ENCODE measurements at places on chromosomes 5 and 9.

DNA sequence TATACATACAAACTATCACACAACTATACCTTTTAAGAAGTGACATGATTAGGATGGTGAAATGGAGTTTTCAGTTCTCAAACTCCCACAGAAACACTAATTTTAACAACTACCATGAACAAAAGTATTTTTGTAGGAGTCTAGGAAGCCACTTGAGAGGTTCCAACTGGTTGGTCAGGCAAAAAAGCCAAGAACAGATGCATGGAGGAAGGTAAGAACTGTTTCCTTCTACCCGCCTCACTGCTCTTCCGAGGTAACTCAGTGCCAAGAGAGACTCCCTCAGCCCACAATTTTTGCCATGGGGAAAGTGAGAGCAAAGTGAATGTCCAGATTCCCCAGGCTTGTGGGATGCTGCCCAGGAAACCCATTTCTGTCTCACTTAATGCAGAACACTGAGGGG is 15.7 kb downstream of the BTNL8 start:
- DNase-seq, result no peak

- DNase-seq, result no peak
Measured at GRCh38 chr5:114858665-114859437, 310.9 kb downstream of the TRIM36 start.

DNA sequence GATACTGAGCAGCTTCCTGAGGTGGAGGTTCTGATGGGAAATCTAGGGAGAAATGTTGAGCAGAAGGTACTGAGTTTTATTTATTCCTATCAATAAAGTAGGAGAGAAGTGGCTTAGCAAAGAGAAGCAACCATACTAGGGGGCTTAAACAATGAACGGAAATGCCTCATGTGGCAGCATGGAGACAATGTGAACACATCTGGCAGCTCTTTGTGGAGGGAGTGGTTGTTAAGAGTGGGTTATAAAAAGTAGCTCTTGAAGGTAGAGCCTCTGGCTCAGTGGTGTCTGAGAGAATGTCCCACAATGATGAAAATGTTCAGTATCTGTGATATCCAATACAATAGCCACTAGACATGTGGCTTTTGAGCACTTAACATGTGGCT is 52.7 kb upstream of the EQTN start:
- no peak for DNase-seq

- DNase-seq, result no peak
Measured at GRCh38 chr5:176639981-176640380, 7.3 kb upstream of the TSPAN17 start.

DNA sequence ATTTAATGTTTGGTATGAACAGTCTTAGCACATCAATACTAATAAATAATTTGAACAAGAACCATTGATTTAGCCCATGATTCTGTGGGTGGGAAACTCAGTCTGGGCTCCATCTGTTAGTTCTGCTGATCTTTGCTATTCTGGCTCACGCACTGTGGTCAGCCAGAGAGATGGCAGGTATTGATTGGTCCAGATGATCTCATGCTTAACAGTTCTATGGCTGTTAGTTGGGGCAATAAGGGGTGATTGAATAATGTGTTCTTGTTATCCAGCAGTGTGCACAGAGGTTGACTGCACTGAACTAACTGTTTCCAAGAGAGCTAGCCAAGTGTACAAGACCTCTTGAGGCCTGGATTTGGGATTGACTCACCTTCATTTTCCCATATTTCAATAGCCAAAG is 824.3 kb downstream of the SEMA5A start:
- DNase-seq, result no peak

GRCh38 chr5:149069711-149070110 is 6.8 kb upstream of the SH3TC2 start:
- DNase-seq, result no peak

GRCh38 chr9:127369428-127369827 is 27.5 kb upstream of the SLC2A8 start:
- no peak for DNase-seq

DNA sequence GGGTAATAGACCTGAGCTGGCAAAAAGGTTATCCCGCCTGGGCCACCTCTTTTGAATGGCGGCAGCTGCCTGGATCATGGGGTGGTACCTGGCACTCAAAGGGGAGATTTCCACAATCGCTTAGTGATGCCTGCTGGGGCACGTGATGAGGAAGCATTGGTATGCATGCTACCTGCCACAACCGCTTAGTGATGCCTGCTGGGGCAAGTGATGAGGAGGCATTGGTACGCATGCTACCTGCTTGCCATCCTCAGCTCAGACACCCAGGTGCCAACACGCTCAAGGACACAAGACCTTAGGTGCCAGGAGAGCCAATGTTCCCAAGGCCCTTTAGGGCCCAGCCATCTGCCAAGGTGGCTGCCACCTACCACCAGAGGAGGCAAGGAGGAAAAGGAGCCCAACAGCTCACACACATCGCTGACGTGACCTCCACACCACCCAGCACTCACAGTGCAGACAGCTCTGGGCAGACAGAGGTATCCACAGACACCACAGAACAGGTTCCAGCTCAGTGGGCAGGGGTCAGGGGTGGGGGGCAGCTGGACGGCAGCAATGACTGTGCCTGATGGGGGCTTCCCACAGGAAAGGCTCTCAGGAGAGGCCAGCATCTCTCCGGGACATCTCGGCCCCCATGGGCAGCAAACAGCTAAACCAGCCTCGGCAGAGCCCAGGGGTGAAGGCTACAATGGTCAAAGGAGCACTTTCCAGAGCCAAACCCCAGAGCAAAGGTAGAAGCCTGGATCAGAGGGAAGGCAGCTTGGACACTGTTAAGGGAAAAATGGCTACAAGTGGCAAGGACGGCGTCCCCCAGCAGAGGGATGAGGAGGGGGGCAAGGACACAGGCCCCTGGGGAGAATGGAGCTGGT is 43.0 kb upstream of the SARDH start:
- no peak for DNase-seq

DNA sequence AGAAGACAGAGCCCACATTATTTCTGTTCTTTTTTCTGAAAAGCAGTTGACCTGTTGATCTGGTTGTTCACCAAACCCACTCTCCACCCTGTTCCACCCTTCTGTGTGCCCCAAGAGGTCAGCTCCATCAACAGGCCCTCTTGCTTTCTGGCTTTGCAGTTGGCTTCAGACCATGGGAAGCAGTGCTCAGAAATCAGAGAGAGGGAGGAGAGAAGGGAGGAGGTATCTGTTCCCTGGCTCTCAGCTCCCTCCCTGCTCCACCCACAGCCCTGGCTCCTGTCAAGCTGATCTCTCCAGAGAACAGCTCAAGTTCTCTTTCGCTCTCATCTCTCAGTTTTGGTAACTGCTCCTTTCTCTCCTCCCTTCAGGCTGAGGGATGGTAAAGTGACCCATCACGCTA is 144.2 kb upstream of the RAI14 start:
- no peak for DNase-seq

- no peak for DNase-seq
Measured at GRCh38 chr9:117546894-117547678, 132.2 kb upstream of the ASTN2 start.

DNA sequence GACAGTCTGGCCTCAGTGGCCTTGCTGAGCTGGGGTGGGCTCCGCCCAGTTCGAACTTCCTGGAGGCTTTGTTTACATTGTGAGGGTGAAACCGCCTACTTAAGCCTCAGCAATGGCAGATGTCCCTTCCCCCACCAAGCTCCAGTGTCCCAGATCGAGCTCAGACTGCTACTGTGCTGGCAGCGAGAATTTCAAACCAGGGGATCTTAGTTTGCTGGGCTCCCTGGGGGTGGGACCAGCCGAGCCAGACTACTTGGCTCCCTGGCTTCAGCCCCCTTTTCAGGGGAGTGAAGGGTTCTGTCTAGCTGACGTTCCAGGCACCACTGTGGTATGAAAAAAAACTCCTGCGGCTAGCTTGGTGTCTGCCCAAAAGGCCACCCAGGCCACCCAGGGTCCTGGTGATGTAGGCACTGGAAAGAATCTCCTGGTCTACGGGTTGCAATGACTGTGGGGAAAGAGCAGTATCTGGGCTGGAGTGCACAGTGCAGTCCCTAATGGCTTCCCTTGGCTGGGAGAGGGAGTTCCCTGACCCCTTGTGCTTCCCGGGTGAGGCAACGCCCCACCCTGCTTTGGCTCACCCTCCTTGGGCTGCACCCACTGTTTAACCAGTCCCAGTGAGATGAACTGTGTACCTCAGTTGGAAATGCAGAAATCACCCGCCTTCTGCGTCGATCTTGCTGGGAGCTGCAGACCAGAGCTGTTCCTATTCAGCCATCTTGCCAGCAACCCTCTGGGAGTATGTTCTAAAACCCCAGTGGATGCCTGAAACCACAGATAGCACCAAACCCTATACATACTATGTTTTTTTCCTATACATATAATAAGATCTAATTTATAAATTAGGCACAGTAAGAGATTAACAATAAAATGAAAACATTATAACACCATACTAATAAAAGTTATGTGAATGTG is 95.5 kb downstream of the TMEM161B start:
- no peak for DNase-seq

- DNase-seq, result no peak
Measured at GRCh38 chr5:119895066-119895465, 265.7 kb downstream of the FAM170A start.

- no peak for DNase-seq
Measured at GRCh38 chr9:107571148-107571547, 81.6 kb upstream of the KLF4 start.

DNA sequence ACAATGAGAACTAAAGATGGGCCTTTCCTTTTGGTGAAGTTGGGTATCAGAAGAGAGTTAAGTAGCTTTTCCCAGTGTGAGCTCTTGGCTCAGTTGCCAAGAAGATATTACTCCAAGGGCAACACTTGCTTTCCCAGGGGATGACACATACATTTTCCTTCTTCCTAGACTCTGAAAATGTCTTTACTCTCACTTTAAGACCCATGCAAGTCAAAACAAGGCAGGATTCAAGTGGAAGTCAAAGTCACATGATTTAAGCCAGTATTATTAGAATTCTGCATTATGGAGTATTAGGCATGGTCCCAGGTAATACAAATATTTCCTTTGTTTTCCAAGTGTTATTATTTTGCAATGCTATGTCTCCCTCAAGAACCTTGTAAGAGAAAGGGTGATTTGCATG is 175.1 kb downstream of the PPP2R2B start:
- DNase-seq, result no peak

GRCh38 chr5:481347-481746 is 38.4 kb downstream of the EXOC3 start:
- no peak for DNase-seq

- DNase-seq, result no peak
Measured at GRCh38 chr5:108260858-108261170, 121.1 kb downstream of the FBXL17 start.

GRCh38 chr5:32953694-32954093 is 242.6 kb downstream of the NPR3 start:
- DNase-seq, result no peak

GRCh38 chr9:92501671-92502393 is 19.5 kb upstream of the ASPN start:
- DNase-seq, result no peak
